Gastroesophageal sphincter (tissue), 4 donors: ENCODE measurements at places on chromosomes 6 and 20.

- no peak for ATAC-seq
Observed at GRCh38 chr6:21437581-21437980, 156.0 kb upstream of the SOX4 start.

GRCh38 chr6:167116838-167117228 lies 6.1 kb upstream of the CCR6 start:
- no peak for ATAC-seq

GRCh38 chr20:34155836-34156235 lies 43.8 kb upstream of the EIF2S2 start:
- ATAC-seq, result no peak

DNA sequence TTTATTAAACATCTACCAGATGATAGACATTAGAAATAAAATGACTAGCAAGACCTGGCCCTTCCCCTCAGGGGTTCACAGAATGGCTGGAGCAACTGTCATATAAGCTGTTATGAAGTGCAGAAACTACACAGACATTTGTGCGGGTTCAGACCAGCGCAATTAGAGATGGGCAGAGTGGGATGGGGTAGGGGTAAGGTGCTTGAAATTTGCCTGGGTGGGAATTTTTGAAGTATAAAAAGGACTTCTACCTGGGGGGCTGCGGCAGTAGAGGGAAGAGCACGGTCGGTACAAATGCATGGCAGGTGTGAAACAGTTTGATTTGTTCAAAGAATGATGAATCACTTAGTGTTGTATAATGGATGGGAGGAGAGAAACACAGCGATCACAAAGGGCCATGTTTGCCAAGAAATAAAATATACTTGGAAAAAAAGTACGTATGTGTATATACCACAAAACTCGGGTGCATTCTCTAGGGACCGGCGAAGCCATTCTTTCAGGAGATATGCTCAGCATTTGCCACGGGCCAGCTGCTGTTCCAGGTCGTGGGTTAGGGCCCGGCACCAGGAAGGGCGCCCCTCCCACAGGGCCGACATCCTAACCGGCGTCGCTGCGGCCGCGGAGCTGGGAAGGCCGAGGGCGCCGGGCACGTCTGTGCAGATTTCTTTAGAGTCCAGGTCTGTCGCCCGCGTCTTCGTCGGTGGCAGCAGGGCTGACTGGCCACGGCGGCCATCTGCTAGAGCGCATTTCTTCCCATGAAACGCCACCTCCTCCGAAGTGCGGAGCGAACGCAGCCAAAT lies 809 bp upstream of the NOL7 start:
- peak; percentile 20 for ATAC-seq

- ATAC-seq, result no peak
Observed at GRCh38 chr6:157615951-157616350, 207.1 kb upstream of the SNX9 start.

GRCh38 chr6:142943711-142944123 lies 1.3 kb downstream of the HIVEP2 start:
- no peak for ATAC-seq

DNA sequence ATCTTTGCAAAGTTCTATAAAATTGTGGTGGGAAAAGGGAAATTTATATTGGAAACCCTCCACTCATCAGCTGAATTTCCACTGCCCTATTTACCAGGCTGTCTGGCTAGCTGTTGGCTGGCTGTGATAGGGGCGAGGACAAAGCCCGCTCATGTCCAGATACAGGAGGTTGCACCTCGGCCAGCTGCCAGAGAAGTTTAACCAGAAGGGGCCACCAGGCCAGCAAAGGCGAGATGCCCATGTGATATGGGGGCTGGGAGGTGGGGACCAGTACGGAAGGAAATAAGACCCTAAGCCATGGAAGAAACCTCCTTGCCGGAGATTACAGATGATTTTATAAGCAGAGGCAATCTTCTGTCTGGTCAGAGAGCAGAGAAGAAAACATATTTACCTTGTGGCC lies 143.8 kb downstream of the FNDC1 start:
- no peak for ATAC-seq

DNA sequence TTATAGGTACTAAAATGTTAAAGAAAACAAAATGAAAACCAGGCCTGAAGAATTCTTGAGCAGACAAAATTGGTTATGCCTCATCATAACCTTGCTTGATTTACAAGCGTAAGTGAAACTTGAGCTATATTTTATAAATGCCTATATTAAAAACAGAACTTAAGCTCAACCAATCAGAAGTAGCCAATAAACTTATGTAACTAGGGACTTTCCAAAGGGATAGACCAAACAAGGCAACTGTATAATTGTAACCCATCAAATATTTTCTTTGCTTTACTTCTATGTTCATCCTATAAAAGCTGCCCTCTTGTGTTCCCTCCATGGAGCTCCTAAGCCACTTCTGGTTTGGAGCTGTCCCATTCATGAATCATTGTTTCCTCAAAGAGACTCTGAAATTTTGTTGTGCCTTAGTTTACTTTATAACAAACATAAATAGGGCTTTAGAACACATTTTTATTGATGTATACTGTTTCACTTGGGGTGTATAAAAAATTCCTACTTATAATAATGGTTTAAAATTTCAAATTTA lies 101.6 kb upstream of the CARMIL1 start:
- no peak for ATAC-seq

DNA sequence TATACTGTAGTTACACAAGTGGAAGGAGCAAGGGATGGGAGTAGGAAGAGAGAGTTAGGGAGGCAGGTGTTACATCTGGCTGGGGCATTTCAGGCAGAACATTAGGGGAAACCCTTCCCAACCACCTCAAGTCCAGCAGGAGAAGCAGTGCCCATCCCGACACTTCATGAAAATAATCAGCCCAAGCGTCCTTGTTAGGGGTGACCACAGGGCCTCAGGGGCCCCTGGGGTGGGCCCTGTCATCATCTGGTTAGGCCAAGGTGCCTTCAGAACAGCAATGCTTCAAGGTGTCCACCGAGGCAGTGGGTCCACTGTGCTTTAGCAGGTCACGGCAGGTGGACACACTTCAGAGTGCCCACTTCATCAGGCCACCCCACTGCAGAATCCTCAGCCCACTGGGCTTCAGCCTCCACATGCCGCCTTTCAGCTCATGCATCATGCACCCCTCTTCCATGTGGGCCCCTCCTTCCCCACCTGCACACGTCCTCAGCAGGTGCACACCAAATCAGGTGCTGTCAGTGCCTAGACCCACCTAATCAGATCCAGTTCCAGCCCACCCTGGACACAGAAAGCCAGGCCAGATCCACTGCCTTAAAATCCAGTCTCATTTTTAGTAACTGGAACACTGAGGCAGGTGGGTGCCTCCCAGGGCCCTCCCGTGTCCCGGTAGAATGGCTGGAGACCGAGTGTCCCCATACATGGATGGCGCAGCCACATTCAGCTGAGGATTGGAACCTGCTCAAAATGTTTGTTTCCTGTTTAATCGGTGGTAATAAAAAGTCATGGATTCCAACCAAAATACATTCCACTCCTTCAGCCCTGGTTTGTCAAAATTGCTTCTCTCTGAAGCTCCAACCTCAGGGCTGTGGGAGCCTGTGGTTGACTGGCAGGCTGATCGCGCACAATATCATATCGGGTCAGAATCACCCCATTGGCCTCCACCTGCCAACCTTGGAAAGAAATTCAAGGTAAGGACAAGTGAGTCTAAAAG lies 99.5 kb downstream of the ANKRD60 start:
- no peak for ATAC-seq

DNA sequence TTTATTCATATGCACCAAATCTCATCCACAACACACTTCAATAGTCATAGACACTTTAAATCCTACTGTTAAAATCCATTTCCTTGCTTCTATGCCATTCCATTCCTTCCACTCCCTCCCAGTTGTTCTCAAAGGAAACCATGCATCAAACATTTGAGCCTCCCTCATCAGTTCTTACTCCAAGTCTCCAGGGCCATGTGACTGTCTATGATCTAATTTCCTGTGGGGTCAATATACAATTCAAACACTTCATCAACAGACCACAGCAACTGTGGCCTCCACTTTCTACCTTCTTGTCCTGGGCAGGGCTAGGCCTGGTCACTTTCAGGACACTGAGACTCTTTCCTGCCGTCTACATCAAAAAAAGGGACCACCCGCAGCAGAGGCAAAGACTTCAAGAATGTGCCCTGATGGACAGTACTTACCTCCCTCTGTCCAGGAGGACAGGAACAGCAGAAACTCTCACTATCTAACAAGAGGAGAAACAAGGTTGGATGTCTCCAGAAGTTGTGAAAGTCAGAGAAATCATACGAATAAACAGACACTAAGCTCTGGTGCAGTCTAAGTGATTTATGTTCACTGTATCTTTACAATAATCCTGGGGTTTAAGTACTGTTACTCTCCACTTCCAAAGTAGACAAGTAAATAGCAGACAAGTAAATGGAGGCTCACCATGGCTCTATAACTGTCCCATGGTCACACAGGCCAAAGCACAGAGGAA lies 160.2 kb downstream of the QRSL1 start:
- no peak for ATAC-seq

GRCh38 chr6:105644073-105644489 lies 241.2 kb upstream of the PREP start:
- ATAC-seq, result no peak

DNA sequence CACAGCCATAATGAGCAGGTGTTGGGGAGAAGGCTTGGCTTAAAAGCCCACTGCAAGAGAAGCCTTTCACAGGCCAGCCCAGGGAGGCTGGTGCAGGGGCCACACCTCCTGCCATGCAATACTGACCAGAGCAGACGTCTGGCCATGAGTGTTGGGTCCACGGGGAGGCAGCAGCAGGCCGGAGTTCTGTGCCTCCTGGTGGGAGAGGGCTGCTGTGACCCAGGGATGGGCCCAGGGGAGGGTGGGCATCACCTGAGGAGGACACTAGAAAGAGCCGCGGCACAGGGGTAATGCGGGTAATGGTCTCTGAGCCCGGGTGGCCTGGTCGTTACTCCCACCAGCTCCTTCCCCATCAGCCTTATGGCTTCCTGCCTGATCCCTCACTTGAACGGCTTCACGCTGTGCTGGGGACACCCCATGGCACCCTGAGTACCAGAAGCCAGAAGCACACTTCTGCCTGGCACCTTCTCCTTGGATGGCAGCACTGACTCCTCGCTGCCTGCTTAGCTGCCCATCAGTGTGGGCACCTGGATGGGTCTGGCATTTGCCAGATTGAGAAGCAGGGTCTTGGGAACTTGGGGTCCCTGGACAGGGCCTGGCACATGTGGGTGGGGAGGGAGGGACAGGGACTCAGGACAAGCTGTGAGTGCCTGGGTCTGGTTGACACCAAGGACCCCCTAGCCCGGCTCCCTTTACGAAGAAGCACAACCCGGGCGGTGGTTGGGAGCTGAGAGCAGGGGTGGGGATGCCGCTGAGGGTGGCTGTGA lies 108.8 kb downstream of the ASXL1 start:
- ATAC-seq, result no peak

- ATAC-seq, result no peak
Observed at GRCh38 chr20:35892871-35893270, 61.4 kb downstream of the SCAND1 start.

DNA sequence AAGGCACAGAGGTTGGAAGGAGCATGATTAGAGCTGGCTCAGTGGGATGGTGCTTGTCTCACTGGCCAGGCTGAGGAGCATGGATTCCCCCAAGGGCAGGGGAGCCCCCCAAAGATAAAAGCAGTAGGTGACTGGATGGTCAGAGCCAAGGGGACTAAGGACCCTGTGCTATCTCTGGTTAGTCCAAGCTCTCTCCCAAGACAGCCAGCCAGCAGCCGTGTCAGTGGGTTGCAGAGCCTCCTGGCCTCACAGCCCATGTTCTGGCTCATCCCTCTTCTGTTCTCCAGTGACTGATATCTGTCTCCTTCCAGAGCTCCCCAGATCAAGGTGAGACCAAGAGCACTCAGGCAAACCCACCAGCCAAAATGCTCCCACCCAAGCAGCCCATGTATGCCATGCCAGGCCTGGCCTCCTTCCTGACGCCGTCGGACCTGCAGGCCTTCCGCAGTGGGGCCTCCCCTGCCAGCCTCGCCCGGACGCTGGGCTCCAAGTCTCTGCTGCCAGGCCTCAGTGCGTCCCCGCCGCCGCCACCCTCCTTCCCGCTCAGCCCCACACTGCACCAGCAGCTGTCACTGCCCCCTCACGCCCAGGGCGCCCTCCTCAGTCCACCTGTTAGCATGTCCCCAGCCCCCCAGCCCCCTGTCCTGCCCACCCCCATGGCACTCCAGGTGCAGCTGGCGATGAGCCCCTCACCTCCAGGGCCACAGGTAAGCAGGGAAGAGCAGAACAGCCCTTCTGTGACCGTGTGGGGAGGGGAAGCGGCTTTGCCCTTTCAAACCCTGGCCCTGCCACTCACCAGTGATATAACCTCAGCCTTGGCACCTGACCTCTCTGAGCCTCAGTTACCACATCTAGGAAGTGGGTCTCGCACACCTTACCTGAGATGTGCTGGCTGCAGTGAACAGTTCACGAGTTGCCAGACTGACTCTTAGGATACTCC lies 121.3 kb downstream of the JPH2 start:
- ATAC-seq, result no peak

GRCh38 chr20:63698739-63699465 lies 2.5 kb downstream of the TNFRSF6B start:
- peak; percentile 76 for ATAC-seq

GRCh38 chr20:38157635-38158495 lies 7.2 kb downstream of the TGM2 start:
- peak; percentile 37 for ATAC-seq

DNA sequence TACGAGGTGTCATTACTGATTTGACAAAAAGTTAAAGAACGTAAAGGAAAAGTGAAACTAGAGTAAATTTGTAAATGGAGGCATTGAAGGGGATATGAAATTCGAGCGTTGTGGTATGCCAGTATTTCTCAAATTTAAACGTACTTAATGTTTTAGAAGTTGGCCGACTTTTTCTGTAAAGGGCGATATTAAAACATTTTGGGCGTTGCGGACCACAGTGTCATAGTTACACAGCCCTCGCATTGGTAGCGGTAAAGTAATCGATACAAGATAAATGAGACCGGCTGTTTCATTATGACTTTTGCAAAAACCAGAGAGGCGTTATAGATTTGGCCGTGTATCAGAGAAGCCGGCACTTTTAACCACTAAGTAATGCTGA lies 39.6 kb downstream of the OR2B2 start:
- no peak for ATAC-seq

DNA sequence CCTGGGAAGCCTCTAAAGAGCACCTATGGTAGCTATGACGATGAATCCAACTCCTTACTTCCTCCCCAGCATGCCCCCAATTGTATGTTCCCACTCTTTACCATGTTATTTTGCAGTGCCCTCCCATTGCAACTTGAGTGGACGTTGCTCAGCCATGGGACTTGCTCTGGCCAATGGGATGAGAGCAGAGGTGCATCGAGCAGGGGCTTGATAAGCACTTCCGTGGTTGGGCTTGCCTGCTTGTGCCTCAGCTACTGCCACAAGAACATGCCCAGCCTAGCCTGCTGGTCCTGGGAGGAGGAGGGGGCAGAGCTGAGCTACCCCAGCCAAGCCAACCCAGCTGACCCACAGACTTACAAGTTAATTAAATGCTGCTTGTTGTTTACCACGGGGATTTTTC lies 71.1 kb upstream of the CTNNBL1 start:
- ATAC-seq, result no peak

DNA sequence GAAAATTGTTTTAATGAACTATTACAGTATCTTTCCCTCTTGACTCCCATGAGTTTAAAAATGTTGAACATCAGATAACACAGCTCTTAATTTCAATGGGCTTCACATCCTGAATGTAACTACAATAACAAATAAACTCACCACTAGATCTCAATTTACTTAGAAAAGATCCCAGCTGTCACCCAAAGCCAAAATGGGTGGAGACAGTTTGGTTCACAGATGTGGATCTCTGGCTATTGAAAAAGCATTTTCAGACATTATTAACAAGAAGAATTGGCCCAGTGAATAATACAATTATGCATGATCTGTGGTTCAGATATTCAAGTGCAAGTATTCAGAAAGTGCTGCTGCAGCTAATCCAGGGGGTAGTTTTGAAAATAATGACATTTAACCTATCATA lies 184.7 kb upstream of the RALGAPA2 start:
- no peak for ATAC-seq

- no peak for ATAC-seq
Observed at GRCh38 chr6:126723541-126724170, 383.7 kb downstream of the CENPW start.
